ENCODE measurements at places on chromosomes 12 and 14. TPM values are rescaled to one million over a fixed set of nuclear protein-coding genes. Genes with fewer than 3 reads are reported as not detected.

Gene CLEC9A
- total RNA-seq = not detected

Gene HOXC4
- total RNA-seq = 0.61 TPM

Gene JPH4
- total RNA-seq = not detected

Gene REM2
- not detected for total RNA-seq

Gene EPYC
- not detected for total RNA-seq

Gene OASL
- total RNA-seq = 28.3 TPM

Gene RFX4
- total RNA-seq = not detected

Gene CCDC177
- total RNA-seq = not detected

Gene SERPINA5
- total RNA-seq = not detected

Gene PLXNC1
- total RNA-seq = not detected

Gene NID2
- 6.2 TPM for total RNA-seq

Gene CYP27B1
- 0.46 TPM for total RNA-seq

Gene LTBP2
- 7.6 TPM for total RNA-seq

Gene VASH1
- total RNA-seq = not detected

Gene NINJ2
- total RNA-seq = not detected

Gene IFT43
- total RNA-seq = 45.4 TPM

Measured in Caki2 (cell line).